ENCODE measurements at places on chromosomes 7 and 10. TPM values are rescaled to one million over a fixed set of nuclear protein-coding genes. Genes with fewer than 3 reads are reported as not detected.

Gene SORBS1
- 1.6 TPM for total RNA-seq

Gene SCIN
- total RNA-seq: 0.79 TPM

Gene SUN3
- total RNA-seq: not detected

Gene CNNM1
- total RNA-seq: under 0.01 TPM

Gene JAKMIP3
- under 0.01 TPM for total RNA-seq

Gene SMKR1
- not detected for total RNA-seq

All from placental epithelial cell (primary cell).